T-helper 17 cell (primary cell): ENCODE measurements at places on chromosomes 7 and 10. TPM values are rescaled to one million over a fixed set of nuclear protein-coding genes. Genes with fewer than 3 reads are reported as not detected.

The CLEC2L gene
- not detected for total RNA-seq

The PHYHIPL gene
- total RNA-seq = not detected

GRCh38 chr7:111090846-111091245, at the start of gene LRRN3:
LRRN3 (plus strand) TSS chr7:111091127; CDS start chr7:111122773, 31,646 bp downstream.
- H3K4me1 ChIP-seq = peaks cover 17% of the 10 kb centered on the region
- DNase-seq = no peak
- peak within 1 kb of the TSS; percentile 81 for H3K27ac ChIP-seq
- H3K27me3 ChIP-seq = no peaks in the 10 kb centered on the region
- no peaks in the 10 kb centered on the region for H3K36me3 ChIP-seq
- peak within 1 kb of the TSS; percentile 76 for H3K4me3 ChIP-seq

DNA sequence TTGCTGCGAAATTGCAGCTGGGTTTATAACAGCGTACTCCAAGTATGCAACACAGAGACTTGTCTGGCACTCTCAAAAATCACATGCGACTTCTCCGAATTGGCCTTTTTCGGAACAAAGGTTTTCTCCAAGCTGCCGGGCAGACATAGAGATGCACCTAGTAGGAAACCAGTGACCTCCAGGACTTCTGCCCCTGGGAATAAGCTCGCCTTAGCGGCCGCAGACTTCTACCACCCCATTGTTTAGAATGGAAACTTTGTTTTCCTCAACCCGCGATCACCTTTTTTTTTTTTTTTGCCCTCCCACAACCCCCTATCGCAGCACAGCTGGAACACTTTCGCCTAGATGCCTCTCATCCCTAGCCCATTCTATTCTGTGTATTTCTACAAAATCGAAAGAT, 4.9 kb upstream of the HOXA10 start:
- peak overlapping the region; percentile 72 for H3K27ac ChIP-seq
- H3K27me3 ChIP-seq = peaks cover 72% of the 10 kb centered on the region
- no peak overlapping the region for H3K4me3 ChIP-seq

DNA sequence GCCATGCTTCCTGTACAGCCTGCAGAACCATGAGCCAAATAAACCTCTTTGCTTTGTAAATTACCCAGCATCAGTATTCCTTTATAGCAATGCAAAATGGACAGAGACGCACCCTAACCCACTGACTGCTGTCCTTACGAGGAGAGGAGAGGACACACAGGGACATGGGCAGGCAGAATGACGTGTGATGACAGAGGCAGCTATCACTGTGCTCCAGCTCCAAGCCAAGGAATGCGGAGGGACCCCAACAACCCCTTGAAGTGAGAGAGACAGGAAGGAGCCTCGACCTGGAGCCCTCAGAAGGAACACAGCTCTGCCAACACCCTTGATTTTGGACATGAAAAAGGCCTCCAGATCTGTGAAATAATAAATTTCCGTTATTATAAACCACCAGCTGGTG, 46.6 kb upstream of the EBF3 start:
- H3K4me3 ChIP-seq = no peak overlapping the region
- peaks cover 57% of the 10 kb centered on the region for H3K27me3 ChIP-seq
- no peaks in the 10 kb centered on the region for H3K36me3 ChIP-seq
- DNase-seq = no peak
